ENCODE measurements at places on chromosomes 16 and 17. TPM values are rescaled to one million over a fixed set of nuclear protein-coding genes. Genes with fewer than 3 reads are reported as not detected.

GRCh38 chr17:2898255-2898926, 102.2 kb downstream of the RAP1GAP2 start:
- DNase-seq: no peak

GRCh38 chr17:12664894-12665262, 812 bp upstream of the MYOCD start:
- no peak for DNase-seq

- DNase-seq: no peak
Measured at GRCh38 chr16:346587-346986, 5.9 kb downstream of the AXIN1 start.

ATXN7L3 gene
- total RNA-seq: 83.4 TPM

Measured in activated naive CD8-positive, alpha-beta T cell treated with anti-CD3 and anti-CD28 coated beads for 36 hours (primary cell).